ENCODE measurements at places on chromosomes 1 and 21. TPM values are rescaled to one million over a fixed set of nuclear protein-coding genes. Genes with fewer than 3 reads are reported as not detected.

DNA sequence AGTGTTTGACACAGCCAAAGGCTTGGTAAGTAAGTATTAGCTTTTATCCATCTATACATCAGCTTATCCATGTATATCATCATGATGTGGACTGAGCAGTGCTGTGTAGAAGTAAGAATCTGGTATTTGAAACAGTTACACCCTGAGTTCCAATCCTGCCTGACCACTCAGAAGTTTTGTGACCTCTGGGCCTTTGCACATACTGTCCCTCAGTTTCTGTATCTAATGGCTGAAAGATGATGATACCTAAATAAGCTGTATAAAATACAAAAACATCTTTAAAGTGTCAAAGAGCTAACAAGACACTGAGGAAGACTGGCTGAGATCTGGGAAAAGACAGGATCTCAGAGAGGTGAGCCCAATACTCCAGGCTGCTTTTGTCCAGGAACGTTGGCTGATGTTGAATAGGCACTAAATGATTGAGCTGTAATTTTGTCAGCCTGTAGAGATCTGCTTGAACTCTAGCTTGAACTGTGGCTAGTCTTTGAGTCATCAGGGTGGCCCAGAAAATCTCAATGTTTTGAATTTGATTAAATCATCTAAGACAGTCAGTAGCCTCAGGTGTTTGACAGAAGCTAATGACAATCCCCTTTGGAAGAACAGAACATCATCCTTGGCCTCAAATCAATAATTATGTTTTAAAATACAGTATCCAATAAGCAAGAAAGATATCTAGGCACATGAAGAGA, 20.2 kb upstream of the OTUD3 start:
- H3K27ac ChIP-seq: no peak overlapping the region
- H3K36me3 ChIP-seq: no peaks in the 10 kb centered on the region
- H3K27me3 ChIP-seq: no peaks in the 10 kb centered on the region
- H3K4me3 ChIP-seq: no peak overlapping the region
- peaks cover 20% of the 10 kb centered on the region for H3K4me1 ChIP-seq
- no peak for DNase-seq

DNA sequence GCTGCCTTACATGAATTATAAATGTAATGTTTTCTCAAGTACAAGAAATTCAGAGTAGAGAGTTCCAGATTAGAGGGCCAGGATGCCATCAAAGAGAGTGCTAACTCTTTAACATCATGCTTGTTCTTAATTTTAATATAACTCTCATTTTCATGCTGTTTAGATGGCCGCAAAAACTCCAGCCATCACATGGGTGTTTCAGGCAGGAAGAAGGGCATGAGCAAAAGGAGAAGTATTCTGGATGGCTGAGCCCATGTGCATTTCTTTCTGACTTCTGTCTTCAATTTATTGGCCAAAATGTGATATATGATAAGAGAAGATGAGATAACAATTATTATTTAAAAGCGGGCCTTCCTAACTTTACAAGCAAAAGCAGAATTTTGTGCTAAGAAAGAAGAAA, 1328.6 kb downstream of the MRPL39 start:
- H3K4me3 ChIP-seq: no peak overlapping the region
- no peak overlapping the region for H3K27ac ChIP-seq
- H3K36me3 ChIP-seq: no peaks in the 10 kb centered on the region
- no peaks in the 10 kb centered on the region for H3K4me1 ChIP-seq

GRCh38 chr1:111512132-111512889, 8.9 kb upstream of the ADORA3 start:
- no peaks in the 10 kb centered on the region for H3K27me3 ChIP-seq
- peaks cover 38% of the 10 kb centered on the region for H3K4me1 ChIP-seq
- H3K4me3 ChIP-seq: no peak overlapping the region
- no peak overlapping the region for H3K27ac ChIP-seq
- DNase-seq: no peak

DNA sequence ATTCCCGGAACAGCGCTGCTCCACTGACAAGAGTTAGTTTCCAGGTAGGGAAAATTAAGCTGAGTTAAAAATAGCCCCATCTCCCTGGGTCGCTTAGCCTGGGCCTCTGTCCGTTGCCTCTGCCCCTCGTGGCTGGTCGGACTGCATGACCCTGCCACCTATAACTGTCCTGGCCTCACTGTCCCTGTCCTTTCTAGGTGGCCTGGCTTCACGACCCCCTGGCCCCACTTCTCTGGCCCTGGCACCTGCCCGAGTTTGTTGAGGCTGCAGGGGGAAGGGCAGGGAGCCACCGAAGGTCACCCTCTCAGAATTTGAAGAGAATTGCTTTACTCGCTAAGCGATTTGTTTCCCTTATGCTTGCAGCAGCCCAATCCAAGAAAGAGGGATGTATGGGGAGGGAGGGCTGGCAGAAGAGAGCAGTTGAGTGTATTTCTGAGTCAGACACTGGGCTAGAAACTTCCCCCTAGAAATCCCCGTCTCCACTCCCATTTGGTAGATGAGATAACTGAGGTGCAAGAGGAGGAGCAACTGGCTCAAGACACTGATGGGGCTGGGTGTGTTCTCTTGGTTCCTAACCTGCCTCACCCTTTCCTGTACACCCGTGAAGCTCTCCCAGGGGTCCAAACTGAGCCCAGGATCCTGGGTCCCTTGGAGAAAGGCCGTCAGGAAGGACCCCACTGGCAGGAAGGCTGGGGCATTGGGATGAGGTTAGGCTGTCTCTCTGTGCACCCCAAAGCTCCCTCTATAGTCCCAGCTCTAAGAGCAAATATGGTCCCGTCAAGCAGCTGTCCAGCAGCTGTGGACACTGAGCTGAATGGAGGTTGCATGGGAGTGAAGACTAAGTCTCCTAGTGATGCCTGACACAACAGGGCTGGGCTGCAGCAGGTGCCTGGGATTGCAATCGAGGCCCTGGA, 2.9 kb upstream of the EDN2 start:
- no peak overlapping the region for H3K4me3 ChIP-seq
- H3K36me3 ChIP-seq: no peaks in the 10 kb centered on the region
- no peaks in the 10 kb centered on the region for H3K27me3 ChIP-seq
- peaks cover 31% of the 10 kb centered on the region for H3K4me1 ChIP-seq
- no peak for DNase-seq

- H3K4me1 ChIP-seq: peaks cover 8% of the 10 kb centered on the region
- no peak overlapping the region for H3K27ac ChIP-seq
- no peak overlapping the region for H3K4me3 ChIP-seq
- no peak for DNase-seq
Measured at GRCh38 chr1:170593173-170594011, 61.4 kb downstream of the GORAB start.

DNA sequence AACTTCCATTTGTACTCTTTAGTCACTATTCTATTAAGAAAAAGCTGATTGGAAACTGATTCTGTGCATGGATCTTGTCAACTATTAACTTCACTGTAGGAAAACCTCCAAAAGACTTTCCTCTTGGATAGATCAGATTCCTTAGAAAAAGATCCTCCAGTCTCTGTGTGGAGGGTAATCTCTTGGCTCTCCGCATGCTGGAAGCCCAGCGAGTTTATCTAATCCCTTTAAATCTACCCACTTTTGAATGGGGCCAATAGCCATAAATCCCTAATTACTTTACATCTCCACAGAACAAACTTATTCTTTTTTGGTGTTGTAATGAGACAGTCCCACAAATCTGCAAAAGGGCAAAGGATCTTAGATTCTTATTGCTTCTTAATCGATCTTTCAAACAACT, 1206.4 kb upstream of the ADGRL4 start:
- no peak for DNase-seq
- H3K27me3 ChIP-seq: no peaks in the 10 kb centered on the region
- H3K27ac ChIP-seq: no peak overlapping the region
- no peaks in the 10 kb centered on the region for H3K36me3 ChIP-seq
- H3K4me1 ChIP-seq: no peaks in the 10 kb centered on the region

GRCh38 chr1:159211331-159212136, 6.9 kb downstream of the ACKR1 start:
- no peak for DNase-seq
- H3K4me1 ChIP-seq: peaks cover 5% of the 10 kb centered on the region
- peaks cover 28% of the 10 kb centered on the region for H3K27me3 ChIP-seq

GRCh38 chr1:85607126-85607920, 26.8 kb downstream of the CCN1 start:
- no peaks in the 10 kb centered on the region for H3K27me3 ChIP-seq
- peaks cover 4% of the 10 kb centered on the region for H3K4me1 ChIP-seq
- no peak overlapping the region for H3K27ac ChIP-seq
- H3K36me3 ChIP-seq: no peaks in the 10 kb centered on the region
- H3K4me3 ChIP-seq: no peak overlapping the region

DNA sequence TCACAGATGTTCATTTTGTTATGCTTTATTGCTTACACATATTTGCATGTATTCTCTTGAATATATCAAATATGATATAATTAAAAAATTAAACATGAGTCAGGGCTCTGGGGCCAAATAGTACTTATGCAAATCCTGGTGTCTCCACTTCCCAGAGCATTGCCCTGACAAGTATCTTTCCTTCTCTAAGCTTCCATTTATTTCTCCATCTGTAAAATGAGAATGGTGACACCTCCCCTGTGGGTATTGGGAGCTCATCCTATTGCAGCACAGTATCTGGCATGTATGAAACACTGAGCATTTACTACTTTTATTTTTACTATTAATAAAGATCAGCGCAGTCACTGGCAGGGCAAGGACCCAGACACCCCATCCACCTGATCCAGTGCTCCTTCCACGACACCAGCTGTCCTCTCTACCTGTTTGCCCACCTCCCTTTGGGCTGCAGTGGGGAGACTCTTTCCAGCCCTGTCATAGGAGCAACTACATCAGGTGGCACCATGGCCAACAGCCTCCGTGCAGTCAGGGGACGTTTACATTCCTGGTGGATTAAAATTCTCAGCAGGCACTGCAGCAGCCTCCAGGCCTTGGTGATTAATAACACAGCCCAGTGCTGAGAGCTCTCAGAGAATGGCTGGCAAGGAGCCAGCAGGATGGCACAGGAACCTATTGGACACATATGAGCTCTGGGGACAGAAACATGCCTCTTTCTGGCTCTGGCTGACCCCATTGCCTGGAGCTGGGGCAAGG, 113.0 kb downstream of the DMRTB1 start:
- H3K27ac ChIP-seq: peak overlapping the region; percentile 39
- H3K4me1 ChIP-seq: no peaks in the 10 kb centered on the region
- DNase-seq: no peak
- H3K36me3 ChIP-seq: no peaks in the 10 kb centered on the region
- H3K4me3 ChIP-seq: no peak overlapping the region

DNA sequence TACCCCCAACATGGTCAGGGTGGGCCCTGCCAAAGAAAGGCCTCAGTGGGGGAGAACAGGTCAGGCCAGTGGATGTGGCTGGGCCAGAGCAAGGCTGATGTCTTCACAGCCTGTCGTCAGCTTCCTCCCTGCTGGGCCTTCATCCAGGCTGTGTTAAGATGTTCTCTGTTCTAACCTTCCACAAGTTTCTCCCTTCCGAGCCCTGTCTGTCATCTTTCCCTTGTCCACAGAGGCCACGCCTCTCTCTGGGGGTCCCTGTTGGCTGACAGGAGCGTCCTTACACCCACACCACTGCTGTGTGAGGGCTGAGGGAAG, 36.2 kb downstream of the SIM2 start:
- H3K27ac ChIP-seq: no peak overlapping the region
- peaks cover 14% of the 10 kb centered on the region for H3K27me3 ChIP-seq
- no peak overlapping the region for H3K4me3 ChIP-seq
- no peaks in the 10 kb centered on the region for H3K36me3 ChIP-seq
- DNase-seq: no peak

- no peak overlapping the region for H3K4me3 ChIP-seq
- no peak for DNase-seq
- H3K36me3 ChIP-seq: no peaks in the 10 kb centered on the region
Measured at GRCh38 chr1:23527366-23527765, 3.7 kb downstream of the E2F2 start.

GRCh38 chr1:26961826-26962225, 1.6 kb upstream of the KDF1 start:
- no peak overlapping the region for H3K27ac ChIP-seq
- DNase-seq: no peak
- peaks cover 44% of the 10 kb centered on the region for H3K27me3 ChIP-seq

DNA sequence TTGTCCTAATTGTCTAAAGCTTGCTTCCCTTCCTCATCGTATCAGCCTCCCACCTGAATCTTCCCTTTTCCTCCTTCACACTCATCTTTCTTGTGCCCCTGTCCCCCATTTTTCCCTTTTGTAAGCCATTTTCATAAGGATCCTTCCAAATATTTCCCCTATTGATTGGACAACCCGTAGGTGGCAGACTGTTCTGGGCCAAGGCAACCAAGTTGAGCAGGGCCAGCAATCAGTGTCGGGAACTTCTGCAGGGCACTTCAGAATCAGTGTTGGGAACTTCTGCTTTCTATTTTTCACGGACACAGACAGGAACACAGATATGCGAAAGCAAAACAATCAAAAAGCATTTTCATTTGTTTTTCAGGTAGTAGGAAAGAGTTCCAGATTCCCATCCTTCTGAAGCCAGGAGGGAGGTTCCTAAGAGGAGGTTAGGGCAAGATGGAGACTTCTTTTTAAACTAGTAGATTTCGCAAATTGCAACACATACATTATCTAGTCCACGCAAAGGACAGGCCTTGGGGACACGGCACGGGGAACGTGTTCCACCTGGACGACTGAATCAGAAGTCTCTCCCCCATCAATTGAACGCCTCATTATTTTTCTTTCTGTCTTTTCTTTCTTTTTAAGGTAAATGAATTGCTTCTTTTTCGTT, 691 bp upstream of the MPZL1 start:
- peak overlapping the region; percentile 73 for H3K4me3 ChIP-seq
- no peaks in the 10 kb centered on the region for H3K27me3 ChIP-seq
- DNase-seq: no peak
- peak overlapping the region; percentile 90 for H3K27ac ChIP-seq

- H3K27me3 ChIP-seq: no peaks in the 10 kb centered on the region
- peak overlapping the region; percentile 99 for H3K27ac ChIP-seq
- no peak for DNase-seq
- H3K36me3 ChIP-seq: no peaks in the 10 kb centered on the region
Measured at GRCh38 chr1:28236656-28237322, 865 bp downstream of the ATP5IF1 start.

DNA sequence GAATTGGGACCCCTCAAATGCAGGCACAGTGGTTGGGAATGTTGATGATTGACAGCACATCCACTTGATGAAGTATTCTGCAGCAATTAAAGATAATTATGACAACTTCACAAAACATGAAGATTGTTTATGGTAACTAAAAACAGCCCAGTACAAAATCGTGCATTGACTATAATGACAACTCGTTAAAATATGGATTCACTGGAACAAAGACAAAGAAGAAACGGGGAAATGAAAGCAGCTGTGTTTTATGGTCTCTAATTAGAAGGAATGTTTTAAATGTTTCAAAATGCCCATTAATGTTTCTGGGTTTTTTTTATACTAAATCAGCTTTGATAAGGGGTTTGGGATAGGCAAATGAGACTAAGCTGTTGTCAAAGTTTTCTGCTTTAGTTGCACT, 36.1 kb downstream of the NIPAL3 start:
- H3K27ac ChIP-seq: no peak overlapping the region
- DNase-seq: no peak
- H3K4me1 ChIP-seq: no peaks in the 10 kb centered on the region

Gene GPR153
- 2.2 TPM for total RNA-seq

Gene LRRC71
- not detected for total RNA-seq

Gene PADI3
- total RNA-seq: not detected

Gene CA6
- total RNA-seq: not detected

Gene PROK1
- 2.8 TPM for total RNA-seq

Gene C1orf115
- 6.7 TPM for total RNA-seq

Gene OLIG2
- not detected for total RNA-seq

Gene CR2
- 0.07 TPM for total RNA-seq

Measured in gastrocnemius medialis (tissue), 4 donors.